Right ventricle myocardium inferior (tissue), 1 donor: ENCODE measurements at places on chromosomes 3 and 15.

- DNase-seq, result no peak
These were observed 250.6 kb downstream of the RYR3 start for GRCh38 chr15:33561407-33561806.

GRCh38 chr3:196049653-196050052 lies 32.2 kb downstream of the TFRC start:
- no peak for DNase-seq

- no peak for DNase-seq
These were observed 560.8 kb downstream of the OCA2 start for GRCh38 chr15:27538325-27538724.

DNA sequence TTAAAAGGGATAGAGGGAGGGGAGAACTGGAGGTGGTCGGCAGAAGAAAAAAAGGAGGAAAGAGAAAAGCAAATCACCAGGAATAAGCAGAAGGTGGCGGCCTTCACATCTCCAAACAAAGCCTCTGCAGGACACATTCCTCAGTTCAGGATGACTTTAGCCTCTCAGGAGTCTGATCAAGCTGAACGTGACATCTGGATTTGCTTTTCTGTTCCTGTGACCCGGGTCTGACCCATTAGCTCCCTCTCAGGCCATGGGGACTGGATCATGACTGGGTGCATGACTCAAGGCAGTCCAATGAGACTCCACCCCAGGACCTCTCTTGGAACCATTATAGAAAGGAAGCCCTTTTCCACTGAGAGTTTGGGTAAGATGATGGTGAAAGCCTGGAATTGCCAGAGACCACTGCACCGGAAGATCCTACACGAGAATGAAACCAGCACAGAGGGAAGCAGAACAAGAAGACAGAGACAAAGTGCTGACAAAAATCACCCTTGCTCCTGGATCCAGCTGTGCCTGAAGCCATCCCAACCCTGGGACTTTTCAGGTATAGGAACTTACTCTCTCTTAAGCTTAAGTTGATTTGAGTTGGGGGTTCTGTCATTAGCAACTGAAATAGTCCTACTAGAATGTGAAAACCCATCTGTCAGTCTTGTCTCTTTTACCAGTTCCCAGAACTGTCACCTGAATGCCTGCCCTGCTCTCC lies 45.4 kb upstream of the RAD18 start:
- DNase-seq, result no peak

DNA sequence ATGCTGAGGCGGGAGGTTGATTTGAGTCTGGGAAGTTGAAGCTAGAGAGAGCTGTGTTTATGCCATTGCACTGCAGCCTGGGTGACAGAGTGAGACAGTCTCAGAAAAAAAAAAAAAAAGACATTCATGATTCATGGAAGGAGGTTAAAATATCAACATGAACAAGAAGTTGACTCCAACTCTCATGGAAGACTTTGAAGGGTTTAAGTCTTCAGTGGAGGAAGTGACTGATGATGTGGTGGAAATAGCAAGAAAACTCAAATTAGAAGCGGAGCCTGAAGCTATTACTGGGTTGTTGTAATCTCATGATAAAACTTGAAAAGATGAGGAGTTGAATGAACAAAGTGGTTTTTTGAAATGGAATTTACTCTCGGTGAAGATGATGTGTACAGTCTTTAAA lies 491.8 kb downstream of the SQOR start:
- no peak for DNase-seq

- no peak for DNase-seq
These were observed 25.0 kb downstream of the KCNMB2 start for GRCh38 chr3:178561239-178561638.

DNA sequence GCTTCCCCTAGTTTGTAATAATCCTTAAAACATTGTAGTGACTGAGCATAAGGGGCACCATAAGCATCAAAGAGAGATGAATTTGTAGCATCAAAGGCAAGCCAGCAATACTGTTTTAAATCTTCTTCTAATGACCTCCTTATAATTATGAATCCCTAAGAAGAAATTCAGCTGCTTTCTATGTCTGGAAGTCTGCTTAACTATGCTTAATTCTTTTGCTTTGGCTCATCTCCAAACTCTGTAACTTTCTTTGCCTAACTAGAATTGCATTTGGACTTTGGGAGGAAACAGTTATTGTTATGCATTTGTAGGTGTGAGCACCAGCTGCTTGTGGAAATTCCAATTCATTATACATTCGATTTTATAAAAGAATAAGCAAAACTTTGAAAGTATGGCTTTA lies 117.7 kb upstream of the SPATA16 start:
- DNase-seq, result no peak

DNA sequence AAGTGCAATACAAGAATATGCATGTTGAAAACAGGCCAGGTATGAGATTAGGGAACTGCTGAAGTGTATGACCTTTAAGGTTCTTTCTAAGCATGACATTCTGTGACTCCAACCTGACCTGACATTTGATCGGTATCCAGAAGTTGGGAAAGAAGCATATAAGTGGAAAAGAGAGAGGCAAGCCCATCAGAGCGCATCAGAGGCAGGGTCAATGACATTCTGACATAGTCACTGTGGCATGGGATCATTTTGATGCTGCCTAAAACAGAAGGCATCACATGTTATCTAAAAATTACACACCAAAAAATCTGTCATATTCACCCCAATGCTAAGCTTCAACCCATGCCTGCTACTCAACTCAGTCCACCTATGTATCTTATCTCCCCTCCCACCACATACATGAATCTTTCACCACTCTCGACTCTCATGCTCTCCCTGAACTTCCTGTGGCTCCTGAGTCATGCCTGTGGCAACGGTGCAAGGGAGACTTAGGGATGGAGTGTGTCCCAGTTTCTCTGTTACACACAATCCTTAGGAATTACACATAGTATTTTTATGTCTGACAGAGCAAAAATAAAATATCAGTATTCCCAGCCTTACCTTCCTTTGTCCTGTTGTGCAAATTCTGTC lies 20.5 kb upstream of the LRRN1 start:
- no peak for DNase-seq
